Esophagus squamous epithelium (tissue), 5 donors: ENCODE measurements at places on chromosomes 2 and 18. TPM values are rescaled to one million over a fixed set of nuclear protein-coding genes. Genes with fewer than 3 reads are reported as not detected.
A peak's percentile ranks its signal among the peaks of the same experiment; 100 is the strongest.

- DNase-seq: no peak
- no peaks in the 10 kb centered on the region for H3K36me3 ChIP-seq
- H3K4me3 ChIP-seq: no peak overlapping the region
- H3K4me1 ChIP-seq: peaks cover 7% of the 10 kb centered on the region
- no peak overlapping the region for H3K27ac ChIP-seq
Measured at GRCh38 chr2:238912228-238912915, 64.5 kb downstream of the TWIST2 start.

DNA sequence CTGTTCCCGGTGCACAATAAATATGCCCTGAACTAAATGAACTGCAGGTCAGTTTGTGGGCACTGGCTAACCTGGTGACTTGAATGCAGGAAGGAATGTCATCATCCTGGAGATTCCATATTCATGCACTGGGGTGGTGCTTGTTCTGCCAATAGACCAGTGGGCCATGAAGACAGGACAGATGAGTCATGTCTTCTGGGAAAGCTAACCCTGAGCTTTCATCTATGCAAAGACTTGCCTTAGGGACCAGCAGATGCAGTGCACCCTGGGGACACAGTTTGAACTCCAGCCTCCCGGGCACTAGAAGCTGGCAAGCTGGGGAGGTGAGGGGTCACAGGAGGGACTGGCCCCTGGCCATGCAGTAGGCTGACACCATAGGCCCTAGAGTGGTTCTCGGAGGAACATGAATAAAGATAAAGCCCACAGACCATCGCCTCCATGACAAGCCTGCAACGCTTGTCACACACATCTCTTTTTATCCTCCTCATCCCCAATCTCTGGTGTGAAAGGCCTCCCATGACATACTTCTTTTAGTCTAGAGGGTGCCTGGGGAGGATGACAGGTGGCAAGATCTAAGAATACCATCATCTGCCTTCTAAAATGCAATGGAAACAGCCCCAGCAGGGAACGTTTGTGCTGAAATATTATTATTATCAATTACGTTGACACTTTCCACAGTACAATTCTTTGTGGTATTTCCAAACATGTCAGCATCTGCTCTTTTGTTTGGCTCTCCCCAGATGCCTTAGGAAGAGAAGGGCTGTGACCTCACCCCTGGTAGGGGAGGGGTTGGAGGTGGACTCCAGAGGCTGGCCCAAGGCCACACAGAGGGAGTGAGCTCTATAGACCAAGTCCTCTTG is 267.4 kb upstream of the RAB6C start:
- H3K27ac ChIP-seq: no peak overlapping the region
- peaks cover 26% of the 10 kb centered on the region for H3K4me1 ChIP-seq
- no peak overlapping the region for H3K4me3 ChIP-seq
- no peak for DNase-seq
- no peaks in the 10 kb centered on the region for H3K27me3 ChIP-seq

- no peak overlapping the region for H3K4me3 ChIP-seq
- H3K27me3 ChIP-seq: no peaks in the 10 kb centered on the region
- no peaks in the 10 kb centered on the region for H3K36me3 ChIP-seq
- peaks cover 5% of the 10 kb centered on the region for H3K4me1 ChIP-seq
Measured at GRCh38 chr2:109204412-109204811, 75.4 kb downstream of the SH3RF3 start.

DNA sequence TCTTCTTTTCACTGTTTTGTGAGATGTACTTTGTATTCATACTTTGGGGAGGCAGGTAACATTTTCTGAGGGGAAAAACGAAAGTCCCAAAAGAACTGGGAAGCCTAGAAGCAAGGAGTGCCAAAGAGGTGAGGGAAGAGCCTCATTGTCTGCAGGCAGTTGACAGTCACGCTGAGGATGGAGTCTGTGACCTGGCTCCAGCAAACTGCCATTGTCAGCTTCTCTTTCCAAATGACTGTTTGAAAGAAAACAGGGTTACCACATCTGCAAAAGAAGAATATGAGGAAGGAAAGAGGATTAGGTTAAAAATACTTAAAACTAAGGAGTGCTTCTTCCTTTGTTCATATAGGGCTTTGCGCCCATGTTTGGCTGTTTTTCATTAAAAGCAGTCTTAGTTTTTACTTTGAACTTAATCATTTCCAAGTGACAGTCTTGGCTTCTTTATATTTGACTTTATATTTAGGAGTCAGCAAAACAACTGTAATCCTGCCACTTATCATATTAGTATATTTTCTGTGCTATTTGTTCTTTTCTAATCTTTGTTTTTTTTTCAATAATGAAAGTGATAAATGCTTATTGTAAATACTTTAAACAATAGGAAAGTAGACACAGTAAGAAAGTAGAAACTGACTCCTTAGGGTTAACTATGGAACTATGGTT is 35.0 kb downstream of the CERS6 start:
- H3K4me3 ChIP-seq: no peak overlapping the region
- peak overlapping the region; percentile 39 for H3K27ac ChIP-seq
- H3K4me1 ChIP-seq: peaks cover 10% of the 10 kb centered on the region
- no peaks in the 10 kb centered on the region for H3K27me3 ChIP-seq
- DNase-seq: no peak

DNA sequence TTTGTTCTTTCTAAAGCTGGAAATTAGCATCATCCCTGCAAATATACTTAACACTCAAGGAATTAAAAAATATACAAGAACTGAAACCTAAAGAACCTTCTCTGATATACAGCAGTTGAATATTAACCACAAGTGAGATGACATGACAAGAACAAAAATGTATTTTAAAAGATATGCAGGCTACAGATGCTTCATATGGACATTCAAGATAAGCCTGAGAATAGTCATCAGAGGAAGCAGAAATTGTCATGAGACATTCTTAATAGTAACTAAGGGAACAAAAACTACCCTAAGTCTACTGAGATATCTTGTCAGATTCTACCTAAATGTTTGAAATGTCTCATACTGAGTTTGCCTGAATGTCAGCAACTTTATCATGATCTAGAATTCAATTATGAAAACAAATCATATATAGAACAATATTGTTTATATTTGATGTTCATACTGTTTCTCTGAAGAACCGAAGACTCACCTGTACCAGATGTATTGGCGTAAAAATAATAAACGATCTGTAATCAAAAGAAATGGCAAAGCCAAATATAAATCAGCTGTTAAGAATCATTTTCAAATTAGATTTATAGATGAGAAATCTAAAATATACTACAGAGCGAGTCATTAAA is 4.7 kb downstream of the NBAS start:
- no peak overlapping the region for H3K4me3 ChIP-seq
- H3K27ac ChIP-seq: no peak overlapping the region
- no peak for DNase-seq
- peaks cover 12% of the 10 kb centered on the region for H3K4me1 ChIP-seq
- no peaks in the 10 kb centered on the region for H3K36me3 ChIP-seq

DNA sequence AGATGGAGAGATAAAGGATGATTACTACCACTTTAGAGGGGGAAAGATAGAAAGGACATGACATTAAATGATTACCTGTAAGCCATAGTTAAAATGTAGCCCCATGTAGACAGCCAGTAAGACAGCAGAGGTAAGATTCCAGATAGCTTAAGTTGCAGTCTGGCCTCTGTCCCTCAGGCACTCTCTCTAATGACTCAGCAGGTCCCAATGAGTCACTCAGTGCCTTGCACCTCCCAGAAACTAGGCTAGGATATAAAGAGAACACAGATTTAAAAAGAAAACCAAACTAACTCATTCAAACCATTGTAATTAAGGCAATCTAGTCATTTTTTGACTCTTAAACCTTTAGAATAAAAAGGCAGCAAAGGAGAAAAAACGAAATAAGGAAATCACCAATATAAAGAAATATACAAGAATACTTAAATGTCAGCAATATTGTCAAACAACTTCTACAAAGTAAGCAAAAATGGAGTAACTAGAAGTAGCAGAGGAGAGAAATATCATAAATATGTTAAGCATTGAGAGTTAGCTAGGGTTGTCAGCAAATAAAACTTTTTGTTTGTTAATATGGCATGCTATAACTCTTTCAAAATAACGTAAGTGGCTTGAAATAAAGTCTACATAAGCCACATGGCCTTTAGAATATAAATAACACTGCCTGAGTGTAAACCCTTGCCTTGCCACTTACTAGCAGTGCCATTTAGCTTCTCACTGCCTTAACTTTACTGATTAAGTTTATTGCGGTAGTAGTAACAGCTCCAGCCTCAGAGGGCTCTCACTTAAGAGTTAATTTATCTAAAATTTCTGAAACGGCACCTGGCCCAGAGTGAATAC is 48.5 kb downstream of the SOCS6 start:
- no peaks in the 10 kb centered on the region for H3K36me3 ChIP-seq
- H3K4me3 ChIP-seq: no peak overlapping the region
- peak overlapping the region; percentile 66 for H3K27ac ChIP-seq
- DNase-seq: no peak

DNA sequence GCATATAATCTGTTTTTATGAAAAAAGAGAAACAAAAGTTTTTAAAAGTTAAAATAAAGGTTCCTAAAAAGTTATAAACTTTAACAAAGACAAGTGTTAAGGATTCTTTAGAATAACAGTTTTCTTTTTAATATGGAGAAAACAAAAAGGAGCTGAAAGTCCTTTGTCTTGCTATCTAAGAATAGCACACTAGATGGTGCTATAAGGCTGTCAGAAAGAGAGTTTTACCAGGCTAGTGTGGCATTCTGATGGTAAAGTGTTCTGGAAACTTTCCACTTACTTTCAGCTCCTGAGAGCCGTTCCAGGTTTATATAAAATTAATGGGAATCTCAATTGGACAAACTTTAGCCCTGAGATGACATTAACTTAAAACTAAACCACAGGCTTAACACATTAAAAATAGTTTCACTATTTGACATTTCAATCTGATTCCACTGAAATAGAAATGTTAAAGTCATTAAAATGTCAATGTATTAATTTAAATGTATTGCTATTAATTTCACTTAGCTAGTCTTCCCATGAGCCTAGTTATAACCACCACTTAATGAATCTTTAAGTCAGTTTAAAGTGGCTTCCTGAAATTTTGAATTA is 3.7 kb downstream of the FBXO48 start:
- no peak for DNase-seq
- H3K27ac ChIP-seq: no peak overlapping the region
- H3K27me3 ChIP-seq: no peaks in the 10 kb centered on the region
- H3K4me1 ChIP-seq: peaks cover 32% of the 10 kb centered on the region
- H3K4me3 ChIP-seq: no peak overlapping the region
- H3K36me3 ChIP-seq: no peaks in the 10 kb centered on the region

GRCh38 chr2:109324861-109325260 is 195.9 kb downstream of the SH3RF3 start:
- no peaks in the 10 kb centered on the region for H3K27me3 ChIP-seq
- no peak for DNase-seq

- no peak overlapping the region for H3K4me3 ChIP-seq
- no peak for DNase-seq
- H3K36me3 ChIP-seq: no peaks in the 10 kb centered on the region
- no peaks in the 10 kb centered on the region for H3K4me1 ChIP-seq
- H3K27ac ChIP-seq: no peak overlapping the region
- no peaks in the 10 kb centered on the region for H3K27me3 ChIP-seq
Measured at GRCh38 chr2:147910990-147911473, 66.2 kb downstream of the ACVR2A start.

GRCh38 chr18:65941482-65941881 is 190.7 kb downstream of the CDH7 start:
- no peaks in the 10 kb centered on the region for H3K36me3 ChIP-seq
- no peak overlapping the region for H3K27ac ChIP-seq

- no peak for DNase-seq
- no peak overlapping the region for H3K4me3 ChIP-seq
- H3K4me1 ChIP-seq: no peaks in the 10 kb centered on the region
- H3K27me3 ChIP-seq: no peaks in the 10 kb centered on the region
- no peak overlapping the region for H3K27ac ChIP-seq
Measured at GRCh38 chr2:32452338-32453064, 95.7 kb downstream of the BIRC6 start.

DNA sequence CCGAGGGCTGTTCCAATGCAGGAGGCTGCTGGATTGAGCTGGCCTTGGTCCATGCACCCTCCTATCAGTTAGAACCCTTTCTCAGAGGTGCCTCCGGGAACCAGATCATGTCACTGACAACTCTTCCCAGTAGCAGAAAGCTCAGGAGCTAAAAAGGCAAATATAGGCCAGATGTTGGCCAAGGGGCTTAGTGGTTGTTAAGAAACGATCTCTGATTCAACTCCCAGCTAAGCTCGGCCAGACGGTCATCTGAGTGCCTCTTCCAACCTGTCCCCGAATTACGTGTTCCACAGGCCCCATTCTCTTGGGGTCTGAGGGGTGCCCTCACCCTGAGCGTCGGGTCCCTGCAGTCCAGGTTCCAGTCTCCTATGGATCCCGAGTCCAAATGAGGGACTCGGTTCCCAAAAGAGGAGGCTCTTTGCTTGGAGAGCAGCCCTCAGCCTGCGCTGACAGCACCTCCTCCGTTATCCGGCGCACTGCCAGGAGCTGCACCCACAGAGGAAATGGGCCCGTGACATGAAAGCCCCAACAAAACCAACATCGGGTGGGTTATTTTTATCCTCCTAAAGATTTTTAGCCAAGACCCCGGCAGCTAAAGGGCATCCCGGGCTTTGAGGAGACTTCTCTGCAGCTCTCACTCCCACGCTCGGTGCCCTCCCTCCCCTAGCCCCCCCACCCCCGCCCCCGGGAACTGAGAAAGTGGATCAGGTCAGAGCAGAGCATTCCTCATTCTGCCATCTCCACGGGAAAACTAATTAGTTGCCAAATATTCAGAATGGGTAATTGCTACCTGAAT is 106.6 kb upstream of the ID2 start:
- H3K36me3 ChIP-seq: no peaks in the 10 kb centered on the region
- no peak overlapping the region for H3K4me3 ChIP-seq
- H3K27me3 ChIP-seq: no peaks in the 10 kb centered on the region
- DNase-seq: no peak
- no peak overlapping the region for H3K27ac ChIP-seq
- peaks cover 12% of the 10 kb centered on the region for H3K4me1 ChIP-seq

- H3K27ac ChIP-seq: no peak overlapping the region
- H3K27me3 ChIP-seq: no peaks in the 10 kb centered on the region
- no peak for DNase-seq
- no peaks in the 10 kb centered on the region for H3K36me3 ChIP-seq
Measured at GRCh38 chr2:113076954-113077669, 9.3 kb downstream of the IL1F10 start.

SCN3A gene
- total RNA-seq: 0.32 TPM

ALMS1 gene
- total RNA-seq: 21.4 TPM

HAAO gene
- 0.61 TPM for total RNA-seq

LRRC30 gene
- total RNA-seq: not detected

CNNM4 gene
- total RNA-seq: 3.4 TPM

AGXT gene
- total RNA-seq: not detected

RASGRP3 gene
- total RNA-seq: 0.53 TPM

PID1 gene
- 12.5 TPM for total RNA-seq

C1QL2 gene
- not detected for total RNA-seq

HK2 gene
- 26.0 TPM for total RNA-seq
